ENCODE measurements at places on chromosomes 11 and 22.

GRCh38 chr11:39860931-39861330 is 1598.5 kb downstream of the LRRC4C start:
- DNase-seq: no peak

GRCh38 chr22:49768951-49769690 is 58.6 kb downstream of the BRD1 start:
- DNase-seq: no peak

GRCh38 chr11:130729678-130730300 is 186.5 kb downstream of the SNX19 start:
- no peak for DNase-seq

DNA sequence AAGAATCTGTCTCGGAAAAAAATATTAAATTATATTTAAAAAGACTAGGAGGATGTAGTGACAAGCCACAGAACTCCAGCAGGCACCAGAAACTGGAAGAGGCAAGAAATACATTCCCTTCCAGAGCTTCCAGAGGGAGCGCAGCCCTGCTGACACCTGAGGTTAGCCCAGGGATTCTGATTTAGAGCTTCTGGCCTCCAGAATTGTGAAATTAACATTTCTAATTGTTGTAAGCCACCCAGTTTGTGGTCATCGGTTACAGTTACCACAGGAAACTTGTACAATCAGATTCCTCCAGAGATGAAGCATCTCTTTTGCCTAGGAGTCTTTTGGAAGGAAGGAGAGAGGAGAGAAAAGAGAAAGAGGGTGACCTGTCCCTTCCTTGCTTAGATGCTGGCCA is 6.4 kb upstream of the UBASH3B start:
- DNase-seq: no peak

- DNase-seq: peak; percentile 51
Observed at GRCh38 chr11:17988465-17988864, 24.4 kb downstream of the SERGEF start.

- DNase-seq: no peak
Observed at GRCh38 chr11:117361432-117361831, 33.8 kb downstream of the CEP164 start.

GRCh38 chr11:65576867-65577755 is 1.3 kb downstream of the EHBP1L1 start:
- DNase-seq: no peak

DNA sequence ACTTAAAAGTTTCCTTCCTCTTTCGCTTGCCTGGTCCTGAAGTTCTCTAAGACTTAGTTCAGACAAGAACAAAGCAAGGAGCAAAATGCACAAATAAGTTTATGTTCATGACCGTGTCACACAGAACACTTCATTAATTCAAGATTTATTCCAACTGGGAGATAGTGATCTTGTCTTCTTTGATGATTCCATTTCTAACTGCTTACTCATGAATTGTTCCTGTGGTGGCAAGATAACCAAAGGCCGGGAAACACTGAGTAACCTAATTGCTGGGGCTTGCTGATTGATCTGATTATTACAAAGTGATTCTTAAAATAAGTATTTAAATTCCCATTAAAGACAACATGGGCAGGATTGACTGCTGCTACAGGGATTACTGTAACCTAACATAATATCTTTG is 1462.9 kb upstream of the RAG2 start:
- DNase-seq: no peak

GRCh38 chr11:119906376-119906775 is 177.4 kb upstream of the NECTIN1 start:
- no peak for DNase-seq

GRCh38 chr11:72975778-72976521 is 161.7 kb downstream of the ATG16L2 start:
- no peak for DNase-seq

GRCh38 chr11:120186774-120187591 is 23.8 kb upstream of the OAF start:
- DNase-seq: no peak
